ENCODE measurements at places on chromosomes 2 and 18.

DNA sequence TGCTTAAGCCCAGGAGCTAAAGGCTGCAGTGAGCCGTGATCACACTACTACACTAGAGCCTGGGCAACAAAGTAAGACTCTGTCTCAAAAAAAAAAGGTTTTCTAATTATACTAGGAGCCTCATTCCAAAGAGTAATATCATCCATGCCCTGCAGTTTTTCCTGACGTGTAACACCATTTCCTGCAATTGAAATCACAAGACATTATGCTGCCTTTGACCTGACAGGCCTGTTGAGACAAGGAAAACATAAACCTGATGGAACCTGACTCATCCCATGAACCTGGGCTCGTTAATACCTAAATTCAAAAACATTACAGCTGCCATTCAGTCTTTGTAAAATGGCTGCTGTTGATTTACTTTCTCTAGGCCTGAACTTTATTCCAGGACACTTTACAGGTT is 58.7 kb upstream of the PEX13 start:
- DNase-seq, result no peak

GRCh38 chr2:147025646-147026585 is 818.9 kb upstream of the ACVR2A start:
- DNase-seq, result no peak

DNA sequence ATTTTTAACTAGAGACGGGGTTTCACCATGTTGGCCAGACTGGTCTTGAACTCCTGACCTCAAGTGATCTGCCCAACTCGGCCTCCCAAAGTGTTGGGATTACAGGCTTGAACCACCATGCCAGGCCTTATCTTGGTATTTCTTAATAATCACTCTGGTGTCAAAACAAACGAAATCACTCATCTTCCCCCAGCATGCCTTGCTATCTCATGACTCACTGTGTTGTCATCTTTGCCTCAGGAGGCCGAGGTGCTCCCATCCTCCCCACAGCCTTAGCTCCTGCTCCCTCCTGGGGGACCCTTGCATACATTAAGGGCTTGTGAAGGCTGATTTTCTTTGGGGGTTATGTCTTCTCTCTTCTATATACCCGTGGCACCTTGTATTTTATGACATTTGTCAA is 250.1 kb upstream of the DPP10 start:
- no peak for DNase-seq

DNA sequence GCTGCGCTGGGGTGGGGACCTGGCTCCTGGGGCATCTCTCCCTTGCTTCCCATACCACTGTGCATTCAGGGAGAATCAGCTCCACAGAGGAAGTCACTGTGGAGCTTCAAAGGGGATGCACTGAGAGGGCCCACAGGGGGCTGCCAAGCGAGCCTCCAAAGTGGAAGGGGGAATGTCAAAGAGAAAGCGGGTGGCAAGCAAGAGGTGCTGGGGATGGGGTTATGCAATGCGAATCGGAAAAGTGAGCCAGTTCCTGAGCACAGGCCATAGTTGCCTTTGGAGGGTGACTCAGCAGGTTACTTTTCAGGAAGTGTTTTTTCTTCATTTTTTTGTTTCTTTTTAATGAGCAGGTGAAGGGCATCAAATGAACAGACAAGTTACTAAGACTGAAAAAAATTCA is 17.6 kb downstream of the PMAIP1 start:
- no peak for DNase-seq

GRCh38 chr2:112959109-112959812 is 18.5 kb upstream of the IL36G start:
- no peak for DNase-seq

GRCh38 chr2:124339709-124340108 is 314.6 kb downstream of the CNTNAP5 start:
- DNase-seq, result no peak

DNA sequence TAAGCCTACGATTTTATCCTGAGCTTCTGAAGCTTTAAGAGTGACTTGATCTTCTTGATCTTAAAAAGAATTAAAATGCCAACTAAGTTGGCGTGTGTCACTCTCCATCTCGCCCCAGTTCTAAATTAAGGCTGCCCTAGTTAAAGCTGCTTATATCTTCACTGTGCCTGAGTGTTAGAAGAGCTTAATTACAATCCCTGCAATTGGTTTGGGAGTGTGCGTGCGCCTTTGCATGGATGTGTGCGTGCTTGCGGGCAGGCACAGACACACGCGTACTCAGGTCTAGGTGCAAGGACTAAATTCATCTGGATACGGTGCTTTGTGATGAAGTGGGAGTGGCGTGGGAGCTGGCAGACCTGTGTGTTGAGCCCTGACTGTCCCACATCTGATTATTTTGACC is 201.5 kb downstream of the FAM210A start:
- DNase-seq, result no peak

DNA sequence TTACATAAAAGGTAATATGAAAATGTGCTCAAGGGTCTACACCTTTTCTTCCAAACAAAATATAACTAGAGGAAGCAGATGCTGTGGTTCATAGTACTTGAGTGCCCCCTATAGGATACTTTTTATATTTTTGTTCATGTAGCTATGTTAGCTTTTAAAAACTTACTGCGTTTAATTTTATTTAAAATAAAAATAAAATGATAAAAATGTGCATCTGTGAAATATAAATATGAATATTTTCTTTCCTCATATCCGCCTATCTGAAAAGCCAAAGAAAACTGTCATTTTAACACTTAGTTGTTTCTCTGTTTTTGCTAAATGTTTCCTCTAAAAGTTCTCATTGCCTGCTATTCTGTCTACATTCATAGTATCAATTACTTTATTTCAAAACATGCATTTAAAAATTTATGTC is 9.6 kb upstream of the LRP1B start:
- DNase-seq, result no peak

GRCh38 chr2:241225545-241225944 is 37.1 kb downstream of the ANO7 start:
- DNase-seq, result no peak

- DNase-seq, result peak; percentile 26
Observed at GRCh38 chr2:64627860-64628841, 25.6 kb downstream of the SERTAD2 start.

GRCh38 chr18:45660746-45661145 is 45.5 kb downstream of the SLC14A2 start:
- DNase-seq, result no peak

- no peak for DNase-seq
Observed at GRCh38 chr2:146730882-146731281, 1113.9 kb upstream of the ACVR2A start.

GRCh38 chr2:57869758-57870344 is 176.8 kb upstream of the VRK2 start:
- DNase-seq, result no peak

GRCh38 chr18:43642727-43643330 is 365.5 kb upstream of the SYT4 start:
- no peak for DNase-seq

DNA sequence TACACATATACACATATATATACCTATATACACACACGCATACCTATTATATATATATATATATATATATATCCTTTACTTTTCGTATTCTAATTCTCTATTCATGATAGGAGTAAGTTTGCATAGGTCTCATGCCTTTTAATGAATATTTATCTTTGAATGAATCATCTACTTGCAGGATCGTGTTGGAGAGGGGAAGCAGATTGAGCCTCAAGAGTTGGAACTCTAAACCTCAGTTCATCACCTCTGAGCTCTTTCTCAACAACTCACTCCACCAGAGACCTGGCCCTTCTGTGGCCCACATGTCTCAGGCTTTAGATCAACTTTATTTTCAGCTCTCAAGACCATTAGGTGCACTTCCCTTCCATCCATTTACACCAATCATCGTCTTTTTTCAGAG is 490.4 kb upstream of the ID2 start:
- DNase-seq, result no peak

GRCh38 chr2:29322011-29322410 is 206.8 kb downstream of the CLIP4 start:
- DNase-seq, result no peak

DNA sequence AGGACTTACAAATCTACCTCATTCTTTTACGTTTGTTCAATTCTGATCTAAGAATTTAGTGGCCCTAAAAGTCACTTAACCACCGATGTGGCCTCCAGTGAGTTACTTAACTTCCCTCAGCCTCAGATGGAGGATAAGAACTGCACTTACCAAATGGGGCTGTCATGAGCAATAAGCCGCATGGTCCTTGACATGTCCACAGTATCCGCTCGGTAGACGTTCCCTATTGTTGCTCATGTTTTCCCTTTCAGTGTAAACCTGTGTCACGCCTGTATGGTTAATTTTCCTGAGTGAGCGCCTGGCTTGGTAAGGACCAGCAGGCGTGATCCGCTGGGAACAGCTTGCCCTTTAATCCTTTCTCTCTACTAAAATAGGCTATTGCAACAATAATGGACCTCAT is 20.3 kb downstream of the SEC11C start:
- DNase-seq, result no peak

- DNase-seq, result no peak
Observed at GRCh38 chr18:57728941-57729511, 74.1 kb downstream of the ATP8B1 start.

- DNase-seq, result no peak
Observed at GRCh38 chr2:216480221-216480620, 18.4 kb upstream of the RPL37A start.

- no peak for DNase-seq
Observed at GRCh38 chr18:22284581-22285360, 115.4 kb downstream of the GATA6 start.

GRCh38 chr2:38533180-38533579 is 69.5 kb downstream of the HNRNPLL start:
- no peak for DNase-seq

DNA sequence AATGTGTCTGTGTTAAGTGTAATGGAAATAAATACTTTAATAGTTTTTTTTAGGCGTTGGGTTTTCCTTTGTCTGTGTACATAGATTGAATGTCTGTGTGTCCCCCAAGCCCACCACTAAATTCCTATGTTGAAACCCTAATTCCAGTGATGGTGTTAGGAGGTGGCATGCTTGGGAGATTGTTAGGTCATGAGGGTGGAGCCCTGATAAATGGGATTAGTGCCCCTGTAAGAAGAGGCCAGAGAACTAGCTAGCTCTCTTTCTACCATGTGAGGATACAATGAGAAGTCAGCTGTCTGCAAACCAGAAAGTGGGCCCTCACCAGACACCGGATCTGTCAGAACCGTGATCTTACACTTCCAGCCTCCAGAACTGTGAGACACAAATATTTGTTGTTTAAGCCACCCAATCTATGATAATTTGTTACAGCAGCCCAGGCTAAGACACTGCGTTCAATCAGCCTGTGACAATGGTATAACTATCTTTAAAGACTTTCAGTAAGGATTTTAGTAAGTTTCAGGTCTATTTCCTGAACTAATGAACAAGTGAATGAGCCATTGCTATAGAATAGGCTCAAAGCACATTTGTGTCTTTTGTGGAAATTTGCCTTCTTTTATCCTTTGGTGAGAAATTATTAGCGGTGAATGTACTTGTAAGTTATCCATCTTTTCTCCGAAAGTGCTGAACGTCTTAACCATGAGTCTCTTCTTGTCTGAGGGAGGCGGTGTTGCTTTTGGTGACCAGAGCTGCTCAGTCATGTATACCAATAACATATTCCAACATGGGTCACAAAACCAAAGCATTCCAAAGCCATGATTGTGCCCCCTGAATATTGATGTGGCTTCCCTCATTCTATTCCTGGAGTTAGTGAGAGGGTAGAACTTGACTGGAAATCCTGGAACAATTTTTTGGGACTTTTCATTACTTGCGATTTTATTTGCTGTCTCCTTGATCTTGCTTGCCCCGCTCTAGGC is 29.6 kb upstream of the IL1R1 start:
- no peak for DNase-seq

GRCh38 chr2:197504000-197504399 is 3.8 kb downstream of the HSPE1 start:
- no peak for DNase-seq

DNA sequence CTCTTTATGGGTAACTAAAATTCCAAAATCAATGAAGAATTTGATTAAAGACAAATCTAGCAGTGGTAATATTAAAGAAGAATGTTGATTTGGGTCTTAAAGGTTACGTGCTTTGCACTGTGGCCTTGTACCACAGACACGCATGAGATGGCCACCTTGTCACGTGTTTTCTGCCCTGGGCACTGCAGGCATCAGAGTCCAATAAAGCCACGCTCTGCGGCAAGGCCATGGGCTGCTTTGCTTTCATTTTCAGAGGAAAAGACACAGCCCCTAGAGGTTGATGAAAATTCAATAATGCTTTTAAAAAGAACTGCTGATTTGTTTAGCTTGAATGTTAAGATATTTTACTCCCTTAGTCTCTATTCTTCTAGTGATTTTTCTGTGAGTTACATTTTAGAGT is 30.4 kb downstream of the AOX1 start:
- DNase-seq, result no peak

GRCh38 chr2:27954771-27955383 is 64.3 kb downstream of the BABAM2 start:
- DNase-seq, result no peak

GRCh38 chr2:179614121-179614520 is 247.3 kb downstream of the ZNF385B start:
- DNase-seq, result no peak

- DNase-seq, result peak; percentile 65
Observed at GRCh38 chr2:199458806-199459285, 1.1 kb upstream of the SATB2 start.

DNA sequence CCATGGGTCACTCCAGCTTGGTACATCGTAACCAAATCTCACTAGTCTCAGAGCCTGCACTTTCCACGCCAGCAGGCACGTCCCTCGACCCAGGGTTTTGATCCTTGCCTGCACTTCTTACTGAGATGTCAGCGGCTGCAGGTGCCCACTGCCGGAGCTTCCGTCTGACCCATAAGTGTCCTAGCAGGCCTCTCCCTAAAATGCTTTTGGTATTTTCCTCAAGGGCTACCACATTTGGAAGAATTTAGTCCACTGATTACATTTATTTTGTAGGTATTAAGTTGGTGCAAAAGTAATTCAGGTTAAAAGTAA is 175.0 kb upstream of the FBXO11 start:
- DNase-seq, result no peak

DNA sequence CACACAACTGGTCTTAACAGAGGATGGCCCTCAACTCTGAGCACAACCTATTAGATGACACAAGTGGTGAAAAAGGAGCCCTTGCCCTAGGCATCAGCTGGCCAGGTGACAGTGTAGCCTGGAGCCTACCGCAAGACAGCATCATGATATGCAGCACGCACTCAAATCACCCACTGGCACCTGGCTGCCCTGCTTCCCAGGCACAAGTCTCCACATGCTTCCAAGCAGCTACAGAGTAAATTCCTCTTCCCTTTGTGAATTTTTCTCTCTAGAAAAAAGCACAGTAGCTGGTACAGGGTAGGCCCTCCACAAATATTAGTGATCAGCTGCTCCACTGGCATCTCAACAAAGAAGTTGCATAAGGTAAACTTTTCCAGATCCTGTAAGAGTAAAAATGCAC is 6.0 kb downstream of the FBXO15 start:
- DNase-seq, result no peak

GRCh38 chr2:95025406-95026319 is at the start of gene MAL:
Gene MAL (plus strand): TSS chr2:95025708. CDS start chr2:95025793, 85 bp downstream.
- DNase-seq, result peak; percentile 82

- DNase-seq, result no peak
Observed at GRCh38 chr18:3886575-3887322, 436.8 kb downstream of the TGIF1 start.

DNA sequence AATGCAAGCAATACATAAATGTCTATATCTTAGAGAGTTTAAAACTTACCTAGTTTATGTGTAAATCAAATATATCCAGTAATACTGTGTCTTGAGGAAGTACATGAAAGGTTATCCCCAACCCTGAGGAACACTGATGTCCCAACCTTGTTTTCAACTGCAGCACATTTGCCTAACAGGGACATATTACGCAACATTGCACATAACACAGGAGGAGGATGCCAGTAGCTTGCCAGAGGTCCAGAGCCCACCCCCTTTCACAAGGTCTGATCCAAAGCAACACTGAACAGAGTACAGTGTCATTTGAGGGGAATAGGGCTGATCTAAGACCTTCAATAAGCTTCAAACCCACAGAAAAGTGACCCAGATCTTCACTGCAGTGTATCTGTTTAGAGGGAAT is 678.5 kb downstream of the ARHGAP15 start:
- DNase-seq, result no peak
